Naive thymus-derived CD4-positive, alpha-beta T cell (primary cell): ENCODE measurements at places on chromosomes 4 and X. TPM values are rescaled to one million over a fixed set of nuclear protein-coding genes. Genes with fewer than 3 reads are reported as not detected.

Gene GAGE12J
- polyA plus RNA-seq, result not detected

Gene PCSK1N
- polyA plus RNA-seq, result 6.0 TPM

DNA sequence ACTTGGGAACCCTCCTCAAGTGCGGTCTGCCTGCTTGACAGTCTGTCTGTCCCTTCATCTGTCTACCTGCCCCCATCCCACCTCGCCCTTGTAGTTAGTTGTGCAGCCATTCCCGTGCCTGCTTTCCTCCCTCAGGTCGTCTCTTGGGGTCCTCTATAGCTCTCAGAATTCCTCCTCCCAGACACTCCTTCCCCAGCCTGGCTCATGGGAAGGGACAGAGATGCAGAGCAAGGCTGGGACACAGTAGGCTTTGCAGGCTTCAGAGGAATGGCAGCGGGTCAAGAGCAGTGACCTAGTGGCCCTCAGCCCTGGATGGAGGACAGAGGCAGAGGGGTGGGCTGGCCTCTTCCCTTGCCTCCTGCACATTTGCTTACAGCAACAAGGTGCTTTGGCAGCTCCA is 18.3 kb downstream of the TMEM31 start:
- DNase-seq, result no peak

GRCh38 chrX:39451046-39451445 is 646.7 kb downstream of the BCOR start:
- DNase-seq, result no peak

DNA sequence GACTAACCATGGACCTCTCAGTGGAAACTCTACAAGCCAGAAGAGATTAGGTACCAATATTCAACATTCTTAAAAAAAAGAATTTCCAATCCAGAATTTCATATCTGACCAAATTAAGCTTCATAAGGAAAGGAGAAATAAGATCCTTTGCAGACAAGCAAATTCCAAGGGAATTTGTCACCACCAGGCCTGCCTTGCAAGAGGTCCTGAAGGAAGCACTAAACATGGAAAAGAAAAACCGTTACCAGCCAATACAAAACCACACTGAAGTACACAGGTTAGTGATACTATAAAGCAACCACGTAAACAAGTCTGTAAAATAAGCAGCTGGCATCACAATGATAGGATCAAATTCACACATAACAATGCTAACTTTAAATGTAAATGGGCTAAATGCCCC is 156.6 kb downstream of the FAM13A start:
- DNase-seq, result no peak

- DNase-seq, result no peak
These were observed 54.0 kb downstream of the ING2 start for GRCh38 chr4:183558873-183559272.

DNA sequence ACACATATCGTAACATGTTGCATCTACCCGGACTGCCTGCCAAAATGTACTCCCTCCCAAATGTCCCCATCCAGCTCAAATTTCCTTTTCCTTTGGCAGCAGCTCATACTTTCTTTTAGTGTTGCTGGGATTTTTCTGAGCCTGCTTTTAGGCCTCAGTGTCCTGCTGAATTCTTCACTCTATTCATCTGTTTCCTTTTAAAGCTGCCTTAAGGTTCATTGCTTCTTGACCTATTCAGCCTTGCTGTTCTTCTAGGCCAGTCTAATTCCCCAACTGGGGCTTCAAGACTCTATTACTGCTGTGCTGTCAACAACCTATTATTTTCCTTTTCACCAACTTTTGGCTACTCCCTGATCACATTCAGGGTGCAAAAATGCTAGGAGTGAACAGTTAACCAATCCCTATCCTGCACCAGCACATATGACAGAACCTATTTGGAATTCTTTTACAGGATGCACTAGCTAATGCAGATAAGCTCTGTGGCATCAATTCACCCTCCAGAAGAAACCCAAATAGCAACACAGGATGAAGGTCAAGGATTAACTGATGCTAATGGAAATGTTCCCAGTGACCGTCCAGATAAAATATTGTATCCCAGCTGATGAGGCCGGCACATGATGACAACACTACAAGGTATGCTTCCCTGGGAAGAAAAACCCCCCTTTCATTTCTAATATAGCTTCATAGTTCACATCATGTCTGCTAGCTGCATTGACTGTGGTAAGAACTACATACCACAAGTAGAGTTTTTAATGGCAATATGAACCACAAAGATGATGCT is 114.7 kb upstream of the TTC29 start:
- no peak for DNase-seq

DNA sequence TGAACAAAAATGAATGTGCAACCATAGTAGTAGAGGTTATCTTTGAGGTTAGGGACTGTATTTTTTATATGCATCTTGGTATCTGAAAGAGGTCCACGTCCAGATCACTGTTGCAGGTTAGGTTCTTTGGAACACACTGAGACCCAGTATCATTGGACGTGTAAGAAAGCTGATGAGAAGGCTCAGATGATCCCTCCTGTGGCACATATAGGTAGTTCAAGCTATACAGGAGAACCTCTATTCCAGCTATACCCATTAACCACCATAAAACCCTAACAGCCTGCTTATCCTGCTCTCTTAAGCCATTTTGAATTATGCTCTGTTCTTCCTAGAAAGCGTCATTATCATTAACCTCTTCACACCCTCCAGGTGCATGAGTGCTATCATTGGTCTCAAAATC is 930.7 kb upstream of the HS3ST1 start:
- DNase-seq, result no peak

DNA sequence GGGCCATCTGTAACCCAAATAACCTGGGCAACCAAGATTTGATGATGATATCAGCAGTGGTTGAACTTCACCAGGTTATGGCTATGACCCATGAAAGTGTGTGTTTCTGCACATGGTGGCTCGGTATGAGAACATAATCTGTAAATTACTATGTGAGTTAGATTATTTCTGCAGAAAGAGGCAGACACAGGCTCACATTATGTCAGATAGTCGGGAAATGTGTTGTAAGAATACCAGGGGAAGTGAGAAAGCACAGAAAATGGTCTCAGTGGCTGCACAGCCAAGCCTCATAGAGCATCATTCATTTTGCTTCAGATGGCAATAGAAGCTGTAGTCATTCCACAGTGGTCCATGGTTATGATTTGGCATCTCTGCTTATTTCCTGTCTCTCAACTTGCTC is 63.0 kb upstream of the RBPJ start:
- no peak for DNase-seq

GRCh38 chrX:124441971-124442590 is 95.7 kb downstream of the SH2D1A start:
- DNase-seq, result no peak

DNA sequence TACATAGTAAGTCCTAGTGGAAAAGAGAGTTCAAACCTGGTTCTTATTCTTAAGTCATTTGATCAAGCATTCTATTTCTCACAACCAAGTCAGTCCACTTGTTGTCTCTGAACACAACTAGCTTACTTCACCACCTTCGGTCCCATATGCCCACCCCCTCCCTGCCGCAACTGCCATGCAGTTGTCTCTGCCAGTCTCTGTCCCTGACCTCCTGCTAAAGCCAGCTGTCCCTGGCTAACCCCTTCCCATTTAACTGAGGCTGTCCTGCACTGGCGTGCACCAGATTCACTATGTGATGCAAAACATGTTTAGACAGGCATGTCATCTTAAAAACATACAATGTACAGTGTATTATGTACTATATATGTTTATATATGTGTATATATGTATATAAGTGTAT is 12.7 kb downstream of the FRAS1 start:
- no peak for DNase-seq
